Right lobe of liver (tissue), 6 donors: ENCODE measurements at places on chromosomes 2 and 18.

GRCh38 chr2:135667045-135667444, 74.6 kb upstream of the UBXN4 start:
- no peak for DNase-seq

DNA sequence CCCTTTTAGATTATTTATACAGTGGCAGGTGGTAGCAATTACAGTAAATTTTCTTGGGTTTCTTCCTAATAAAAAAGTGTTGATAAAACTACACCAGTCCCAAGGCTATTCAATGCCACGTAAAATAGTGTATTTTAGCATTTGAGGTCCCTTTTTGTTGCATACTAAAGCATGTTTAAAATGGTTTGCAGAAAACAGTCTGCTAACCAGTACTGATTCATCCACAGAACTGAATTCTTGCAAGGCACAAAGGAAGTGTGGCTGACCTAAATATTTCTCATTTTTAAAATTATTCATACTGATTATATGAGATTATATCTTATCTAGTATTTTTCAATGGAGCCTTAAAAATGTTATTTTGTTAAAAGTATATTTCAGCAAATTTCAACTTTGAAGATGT, 98.1 kb downstream of the SMAD2 start:
- DNase-seq: no peak

GRCh38 chr2:199772035-199772976, 78.7 kb downstream of the FTCDNL1 start:
- no peak for DNase-seq

GRCh38 chr2:222358876-222359275, 60.1 kb upstream of the PAX3 start:
- DNase-seq: no peak

- no peak for DNase-seq
Observed at GRCh38 chr2:117850461-117850860, 36.0 kb downstream of the DDX18 start.

- DNase-seq: no peak
Observed at GRCh38 chr2:15425712-15426111, 135.4 kb downstream of the NBAS start.

DNA sequence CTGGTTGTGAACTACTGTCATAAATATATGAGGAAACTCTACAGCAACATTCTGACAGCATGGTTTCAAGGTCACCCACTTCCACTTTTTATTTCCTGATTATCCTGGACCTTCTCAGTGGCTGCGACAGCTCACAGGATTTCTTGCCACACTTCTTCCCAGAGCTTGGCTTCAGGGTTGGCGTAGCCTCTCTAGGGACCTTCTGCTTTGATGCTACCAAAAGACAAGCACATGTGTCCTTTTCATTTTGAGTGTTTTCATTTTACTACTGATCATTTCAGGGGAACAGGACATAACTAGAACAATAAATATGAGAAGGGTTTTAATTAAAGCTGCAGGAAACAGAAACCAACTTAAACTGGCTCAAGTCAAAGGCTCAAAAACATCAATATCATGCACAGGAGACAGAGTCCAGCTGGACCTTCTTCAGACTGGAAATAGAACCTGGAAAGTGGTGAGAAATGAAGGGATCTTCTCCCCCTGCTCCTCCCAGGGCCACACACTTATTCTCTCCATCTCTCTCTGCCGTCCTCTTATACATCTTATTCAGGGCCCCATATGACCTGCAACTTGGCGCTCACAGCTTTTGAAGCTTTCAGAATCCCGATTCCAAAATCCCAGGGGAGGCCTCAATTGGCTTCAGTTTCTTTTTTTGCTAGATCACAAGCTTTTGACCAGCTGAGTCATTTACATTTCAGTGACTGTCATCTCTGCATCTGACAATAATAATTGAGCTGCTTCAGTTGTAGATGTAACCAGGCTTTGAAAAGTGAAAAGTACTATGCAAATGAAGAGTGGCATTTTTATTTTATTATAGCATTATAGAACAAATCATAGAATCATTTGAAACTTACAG, 9.7 kb downstream of the VIT start:
- DNase-seq: no peak

- DNase-seq: no peak
Observed at GRCh38 chr18:74795751-74796150, 198.1 kb downstream of the ZNF407 start.

GRCh38 chr18:26301681-26302080, 75.4 kb downstream of the TAF4B start:
- DNase-seq: no peak

GRCh38 chr18:58511306-58511705, 117.6 kb downstream of the ALPK2 start:
- no peak for DNase-seq

- DNase-seq: no peak
Observed at GRCh38 chr18:9643549-9643948, 29.2 kb upstream of the PPP4R1 start.

DNA sequence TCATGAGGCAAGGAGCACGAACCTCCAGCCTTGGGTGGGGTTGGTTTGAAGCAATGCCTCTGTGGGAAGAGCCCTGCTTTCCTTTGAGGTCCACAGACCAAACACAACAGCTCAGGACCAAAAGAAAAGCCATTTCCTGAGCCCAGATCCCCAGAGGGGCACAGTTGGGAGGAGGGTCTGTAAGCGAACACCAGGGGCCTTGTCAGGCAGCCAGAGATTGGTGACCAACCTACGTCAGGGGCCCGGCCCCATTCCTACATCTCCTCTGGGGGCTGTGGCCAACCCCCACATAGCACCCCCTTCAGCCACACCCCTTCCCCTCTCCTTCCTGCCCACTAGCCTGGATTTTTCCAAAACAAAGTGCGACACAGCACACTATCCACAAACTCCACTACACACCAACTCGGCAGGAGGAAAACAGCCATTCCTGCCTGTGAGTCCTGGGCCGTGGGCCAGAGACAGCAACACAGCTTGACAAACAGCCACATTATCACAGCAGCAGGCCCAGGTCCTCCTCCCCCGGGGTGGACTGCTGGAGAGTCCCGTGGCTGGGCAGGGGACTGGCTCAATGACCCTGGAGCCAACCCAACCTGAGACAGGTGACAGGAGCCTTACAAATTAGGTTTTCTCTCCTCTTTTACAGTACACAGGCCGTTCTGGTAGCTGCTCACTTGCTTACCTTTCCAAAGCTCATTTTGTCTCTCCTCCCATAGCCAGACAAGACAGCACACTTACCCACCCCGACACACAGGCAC, 98.8 kb downstream of the TNS1 start:
- DNase-seq: peak; percentile 89

- peak; percentile 40 for DNase-seq
Observed at GRCh38 chr2:239308661-239309397, 92.0 kb downstream of the HDAC4 start.

GRCh38 chr2:10225291-10226037, 77.2 kb upstream of the HPCAL1 start:
- DNase-seq: peak; percentile 37

GRCh38 chr18:21241301-21242048, 557 bp upstream of the GREB1L start:
- peak; percentile 92 for DNase-seq

DNA sequence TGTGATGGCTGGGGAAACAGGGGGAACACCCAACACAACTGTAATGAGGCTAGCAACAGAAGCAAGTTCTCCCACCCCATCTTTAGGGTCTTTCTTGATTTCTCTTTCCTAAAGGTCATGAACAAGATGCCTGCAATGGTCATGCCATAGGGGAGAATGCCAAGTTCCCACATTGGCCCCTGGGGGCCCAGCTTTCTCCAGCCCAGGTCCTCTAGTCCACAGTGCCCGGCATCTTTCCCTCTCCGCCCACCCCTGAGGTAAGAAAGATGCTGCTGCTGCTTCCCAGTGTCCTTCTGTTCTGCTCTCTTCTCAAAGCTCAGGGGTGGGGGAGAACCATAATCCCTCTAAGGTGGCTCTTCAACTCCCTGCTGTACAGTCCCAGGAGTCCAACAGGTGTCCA, 78.0 kb downstream of the LOXHD1 start:
- no peak for DNase-seq

DNA sequence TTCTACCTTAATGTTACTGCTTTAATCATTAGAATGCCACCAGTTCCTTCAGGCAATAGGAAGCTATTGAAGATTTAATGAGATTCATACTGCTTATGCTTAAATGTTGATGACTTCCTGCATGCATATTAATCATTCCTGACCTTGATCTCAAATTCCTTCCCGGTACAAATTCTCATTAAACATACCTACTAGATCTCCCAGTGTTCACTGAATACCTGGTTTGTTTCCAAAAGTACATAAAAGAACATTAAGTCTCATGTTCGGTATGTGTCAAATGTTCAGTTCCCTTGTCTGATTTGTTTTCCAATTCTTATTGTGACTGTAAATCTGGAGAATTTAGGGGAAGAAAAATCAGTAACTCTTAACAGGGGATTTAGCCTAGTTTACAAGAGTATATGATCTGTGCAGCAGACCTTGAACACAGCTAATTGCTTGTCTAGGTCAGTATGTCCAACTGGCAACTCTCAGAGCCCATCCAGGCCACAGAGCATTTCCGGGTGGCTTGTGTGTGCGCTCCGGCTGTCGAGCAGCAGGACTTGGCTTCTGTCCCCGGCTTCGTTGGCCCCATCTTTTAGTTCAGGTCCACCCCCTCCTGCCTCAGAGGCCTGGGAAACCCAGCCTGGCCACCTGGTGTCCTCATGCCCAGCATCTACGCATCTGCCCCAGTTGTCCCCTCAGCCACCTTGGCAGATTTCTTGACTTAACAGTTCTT, 13.1 kb downstream of the METAP1D start:
- DNase-seq: no peak

- no peak for DNase-seq
Observed at GRCh38 chr2:14350856-14351255, 281.7 kb upstream of the LRATD1 start.

- DNase-seq: no peak
Observed at GRCh38 chr2:86807133-86807467, 16.4 kb upstream of the CD8A start.

GRCh38 chr2:177422271-177422670, 29.7 kb downstream of the AGPS start:
- no peak for DNase-seq
